NCI-H226 (cell line): ENCODE measurements at places on chromosomes 3 and 15.

GRCh38 chr3:166902374-166902773 is 477.7 kb downstream of the ZBBX start:
- no peak for DNase-seq

DNA sequence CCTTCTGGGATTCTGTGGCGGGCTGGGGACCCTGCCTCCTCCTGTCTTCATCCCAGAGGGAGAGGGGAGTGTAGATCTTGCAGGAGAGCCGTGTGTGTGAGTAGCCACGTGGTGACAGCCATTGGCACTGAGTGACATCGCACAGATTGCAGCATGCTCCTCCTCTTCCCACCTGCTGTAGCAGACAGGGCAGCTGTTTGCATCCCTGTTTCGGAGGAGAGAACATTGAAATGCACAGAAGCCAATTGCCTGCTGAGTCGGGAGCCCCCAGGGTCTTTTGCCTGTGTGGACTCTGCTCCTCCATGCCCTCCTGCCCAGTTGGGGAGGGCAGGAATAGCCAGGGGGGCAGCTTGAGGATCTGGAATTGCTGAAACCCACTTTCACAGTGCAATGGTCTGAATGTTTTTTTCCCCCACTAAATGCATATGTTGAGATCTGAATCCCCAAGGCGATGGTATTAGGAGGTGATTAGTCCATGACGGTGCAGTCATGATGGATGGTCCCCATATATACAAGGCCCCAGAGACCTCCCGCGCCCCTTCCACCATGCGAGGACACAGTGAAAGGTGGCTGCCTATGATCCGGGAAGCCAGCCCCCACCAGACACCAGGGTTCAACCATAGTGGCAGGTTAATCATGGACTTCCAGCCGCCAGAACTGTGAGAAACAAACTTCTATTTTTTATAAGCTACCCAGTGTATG is 66.8 kb downstream of the CHRNA7 start:
- no peak for DNase-seq

GRCh38 chr3:172649987-172650386 is 60.9 kb downstream of the NCEH1 start:
- DNase-seq: no peak

DNA sequence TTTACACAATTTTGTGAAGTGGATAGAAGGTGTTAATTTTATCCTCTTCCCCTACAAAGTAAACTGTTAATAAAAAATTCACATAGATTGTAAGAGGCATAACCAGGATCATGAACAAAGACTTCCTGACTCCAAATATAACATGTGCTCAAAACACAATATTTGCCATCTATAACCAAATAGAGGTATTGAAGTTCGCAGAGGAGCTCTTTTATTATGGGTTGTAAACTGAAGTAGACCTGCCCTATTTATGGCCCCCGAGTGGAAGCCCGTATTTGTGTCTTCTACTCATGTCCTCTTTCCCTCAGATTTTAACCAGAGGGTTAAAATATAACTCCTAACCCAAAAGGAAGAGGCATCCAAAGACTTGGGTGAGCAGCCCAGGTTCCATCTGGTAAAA is 285.6 kb upstream of the COL8A1 start:
- no peak for DNase-seq

GRCh38 chr15:96261575-96262034 is 68.9 kb upstream of the NR2F2 start:
- no peak for DNase-seq
